ENCODE measurements at places on chromosomes 1 and 21.

GRCh38 chr1:203169770-203170520 lies 5.7 kb downstream of the MYBPH start:
- DNase-seq = no peak

DNA sequence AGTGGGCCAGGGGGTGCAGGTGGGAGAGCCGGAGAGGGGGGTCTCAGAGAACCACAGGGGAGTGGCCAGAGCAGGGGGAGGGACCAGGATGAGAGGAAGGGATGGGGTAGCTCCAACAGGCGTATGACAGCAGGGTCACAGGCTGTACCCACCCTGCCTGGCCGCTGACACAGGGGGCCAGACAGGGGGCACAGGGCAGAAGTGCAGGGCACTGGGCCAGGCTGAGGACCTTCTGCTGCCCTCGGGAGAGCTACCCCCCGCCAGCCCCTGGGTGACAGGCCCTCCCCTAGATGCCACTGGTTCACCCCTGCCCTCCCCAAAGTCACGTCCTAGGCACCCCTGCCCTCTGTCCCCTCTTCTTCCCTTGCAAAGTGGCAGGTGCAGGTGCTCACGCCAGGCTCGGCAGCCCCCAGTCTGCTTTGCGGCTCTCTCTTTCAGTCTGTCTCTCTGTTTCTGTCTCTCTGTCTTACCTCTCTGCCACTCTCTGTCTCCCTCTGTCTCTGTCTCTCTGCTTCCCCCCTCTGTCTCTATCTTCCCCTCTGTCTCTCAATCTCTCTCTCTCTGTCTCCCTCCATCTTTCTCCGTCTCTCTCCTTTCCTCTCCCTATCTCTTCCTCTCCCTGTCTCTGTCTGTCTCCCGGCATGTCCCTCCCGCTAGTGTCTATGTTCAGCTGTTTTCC lies 48.5 kb downstream of the WNT9A start:
- no peak for DNase-seq

DNA sequence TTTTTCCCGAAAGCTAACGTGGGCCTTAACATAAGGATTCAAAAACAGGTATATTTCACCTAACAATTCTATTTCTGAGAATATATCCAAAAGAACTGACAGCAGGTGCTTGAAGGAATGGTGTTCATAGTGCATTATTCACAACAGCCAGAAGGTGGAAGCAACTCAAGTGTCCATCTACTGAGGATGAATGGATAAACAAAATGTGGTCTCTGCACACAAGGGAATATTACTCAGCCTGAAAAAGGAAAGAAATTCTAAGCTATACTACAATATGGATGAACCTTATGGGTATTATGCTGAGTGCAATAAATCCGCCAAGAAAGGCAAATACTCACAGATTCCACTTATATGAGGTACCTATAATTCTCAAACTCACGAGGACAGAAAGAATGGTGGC lies 6.1 kb upstream of the RIPPLY3 start:
- no peak for DNase-seq

- DNase-seq = no peak
These were observed 10.4 kb downstream of the TDRKH start for GRCh38 chr1:151779852-151780251.

GRCh38 chr1:165539306-165539705 lies 4.5 kb upstream of the LRRC52 start:
- DNase-seq = no peak

DNA sequence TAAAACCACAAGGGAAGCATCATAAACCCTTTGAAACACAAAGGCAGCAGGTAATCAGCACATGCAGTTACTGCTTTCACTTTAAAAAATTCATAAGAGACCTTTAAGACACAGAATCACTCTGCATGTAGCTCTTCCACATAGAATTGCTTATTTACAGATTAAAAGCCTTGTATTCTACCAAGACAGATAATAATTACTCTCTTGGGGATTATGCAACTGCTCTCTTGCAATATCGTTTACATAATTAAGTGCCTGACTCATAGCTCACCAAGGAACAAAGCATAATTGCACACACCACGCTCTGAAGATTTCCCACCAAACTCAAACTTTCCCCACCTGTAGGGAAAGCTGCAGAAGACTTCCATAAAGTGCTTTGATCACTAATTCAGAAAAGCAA lies 87.9 kb downstream of the VAV3 start:
- DNase-seq = no peak

DNA sequence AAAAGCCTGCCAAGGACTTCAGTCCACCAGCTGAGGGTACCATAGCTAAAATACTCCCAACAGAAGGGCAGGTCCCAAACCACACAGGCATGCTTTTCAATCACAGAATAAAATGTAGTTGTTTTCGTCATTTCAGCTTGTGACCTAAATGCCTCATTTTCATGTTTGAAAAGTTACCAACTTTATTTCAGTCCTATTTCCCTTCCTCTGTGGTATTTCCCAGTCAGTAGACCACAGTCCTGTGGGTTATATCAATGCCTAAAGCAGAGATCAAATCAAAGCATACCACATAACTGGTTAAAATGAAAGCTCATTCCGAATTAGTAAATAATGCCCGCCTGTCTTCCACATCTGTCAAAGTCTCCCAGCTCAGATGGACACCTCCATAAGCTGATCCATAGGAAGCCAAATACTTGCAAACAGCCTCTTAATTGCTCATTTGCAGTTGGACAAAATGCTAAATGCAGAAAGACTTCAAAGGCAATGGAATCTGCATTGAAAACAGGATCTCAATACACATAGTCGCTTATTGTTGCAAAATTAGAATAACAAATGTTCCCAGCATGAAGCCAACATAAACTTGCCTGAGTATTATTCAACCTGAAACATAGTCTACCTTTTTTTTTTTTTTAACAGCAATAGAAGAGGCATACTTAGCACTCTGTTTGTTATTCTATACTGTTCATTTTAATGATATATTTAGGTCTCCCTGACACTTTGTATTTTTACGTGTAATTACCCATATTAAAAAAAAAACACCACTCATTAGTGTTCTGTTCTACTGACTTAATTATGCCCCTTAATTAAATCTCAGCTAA lies 53.9 kb downstream of the NR5A2 start:
- no peak for DNase-seq

DNA sequence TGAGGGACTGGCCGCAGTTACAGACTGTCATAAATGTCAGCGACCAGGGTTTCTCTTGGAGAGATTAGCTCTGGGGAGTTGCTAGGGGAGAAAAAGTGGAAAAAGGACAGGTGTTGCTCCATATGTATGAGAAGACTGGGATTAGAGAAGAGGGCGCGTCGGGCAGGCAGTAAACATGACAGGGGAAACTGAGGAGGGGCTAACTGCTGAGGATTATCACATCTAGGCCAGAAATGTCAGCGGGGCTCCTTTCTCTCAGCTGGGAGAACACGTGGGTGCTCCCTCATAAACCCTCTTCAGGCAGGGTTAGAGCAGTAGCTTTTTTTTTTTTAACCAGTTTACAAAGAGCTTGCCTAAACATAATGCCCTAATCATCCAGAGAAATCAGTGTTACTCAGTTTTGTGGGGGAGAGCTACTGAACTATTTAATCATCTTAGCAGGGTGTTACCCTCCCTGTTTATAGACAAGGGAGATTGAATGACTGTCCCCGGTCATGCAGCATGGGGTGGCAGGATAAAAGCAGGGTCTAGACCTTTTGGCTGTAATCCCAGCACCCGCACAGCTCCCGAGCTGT lies 35.2 kb downstream of the ELAPOR1 start:
- no peak for DNase-seq

DNA sequence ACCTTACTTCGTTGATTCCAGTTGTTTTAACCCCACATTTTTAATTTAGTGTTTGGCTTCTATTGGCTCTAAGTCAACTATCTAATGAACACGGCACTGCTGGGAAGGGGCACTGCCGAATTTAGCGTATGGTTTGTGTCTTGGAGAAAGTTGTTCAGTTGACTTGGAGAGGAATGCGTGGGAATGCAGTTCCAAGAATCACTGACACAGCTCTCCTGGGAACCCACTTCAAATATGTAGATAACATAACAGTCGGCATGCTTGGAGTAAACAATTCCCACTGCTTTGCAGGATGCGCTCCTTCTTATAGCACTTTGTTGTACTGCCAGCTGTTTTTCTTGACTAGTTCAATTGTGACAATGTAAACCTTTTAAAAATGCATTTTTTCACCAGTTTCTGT lies 104.3 kb downstream of the RYR2 start:
- DNase-seq = no peak

DNA sequence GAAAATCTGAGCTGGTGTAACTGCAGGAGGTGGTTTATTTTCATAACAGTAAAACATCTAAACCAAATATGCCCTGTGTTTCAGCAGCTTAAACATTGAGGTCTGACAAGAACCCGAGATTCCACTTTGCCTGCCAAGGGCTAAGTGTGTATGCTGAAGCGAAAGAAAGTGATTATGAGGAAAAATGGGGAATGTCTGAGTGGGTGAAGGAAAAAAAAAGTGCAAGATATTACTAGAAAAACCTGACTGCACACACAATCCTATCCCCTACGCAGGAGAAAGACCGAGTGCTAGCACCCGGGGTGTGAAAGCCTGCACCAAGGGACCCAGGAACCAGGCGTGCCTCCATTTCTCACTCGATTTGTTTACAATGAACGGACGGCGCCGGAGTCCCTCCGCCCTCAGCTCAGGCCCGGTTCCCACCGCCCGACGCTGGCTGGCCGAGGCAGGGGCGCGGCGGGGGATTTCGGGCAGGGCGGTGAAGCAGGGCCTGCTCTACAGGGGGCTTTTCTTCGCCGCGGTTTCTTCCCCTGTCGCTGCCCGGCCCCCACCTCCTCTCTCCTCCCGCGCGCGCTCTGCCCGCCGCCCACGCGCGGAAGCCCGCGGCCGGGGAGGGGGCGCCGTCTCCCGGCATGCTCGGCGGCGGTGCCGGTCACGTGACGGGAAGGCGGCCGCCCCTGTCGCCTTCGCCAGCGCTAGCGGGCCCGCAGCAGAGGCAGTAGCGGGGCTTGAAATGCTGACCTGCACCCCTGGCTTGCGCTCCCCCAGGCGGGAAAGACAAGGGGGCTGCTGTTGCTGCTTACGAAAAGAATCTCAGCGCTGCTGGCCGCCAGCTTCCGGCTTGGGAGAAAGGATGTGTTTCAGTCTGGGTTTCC lies 35.9 kb downstream of the ITPKB start:
- peak; percentile 83 for DNase-seq

GRCh38 chr1:220527908-220528678 lies at the start of gene MARK1:
Gene MARK1, plus strand, starts transcription at chr1:220528136. Its CDS starts 687 bp downstream, at chr1:220528823.
- no peak for DNase-seq

DNA sequence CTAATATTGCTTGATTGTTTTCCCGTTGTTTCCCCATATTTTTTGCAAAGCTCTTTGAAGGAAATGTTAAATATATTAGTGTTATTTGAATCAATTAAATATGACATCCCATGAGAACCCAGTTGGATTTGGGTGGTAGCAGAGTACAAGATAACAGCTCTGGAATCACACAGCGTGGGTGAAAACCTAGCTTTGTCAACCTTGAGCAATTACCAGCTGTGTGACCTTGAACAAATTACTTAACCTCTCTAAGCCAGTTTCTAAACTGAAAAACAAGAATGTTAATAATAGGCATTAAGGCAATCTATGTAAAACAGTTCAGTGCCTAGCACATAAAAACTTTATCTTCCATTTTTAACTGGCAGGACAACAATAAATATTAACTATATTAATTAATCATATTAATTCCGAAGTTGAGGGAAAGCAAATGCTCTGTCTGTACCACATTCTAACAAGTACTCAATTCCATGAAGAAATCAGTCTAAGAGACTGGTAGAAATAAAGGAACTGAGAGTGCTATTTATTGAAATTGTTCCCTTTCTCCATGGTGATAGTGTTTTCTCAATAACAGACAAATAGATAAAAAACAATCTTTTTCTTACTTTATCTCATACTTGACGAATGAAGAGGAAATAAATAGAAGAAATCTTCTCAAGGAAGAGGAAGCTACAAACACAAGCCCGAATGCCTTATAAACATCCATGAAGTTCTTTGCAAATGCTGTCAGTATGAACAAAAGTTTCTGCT lies 27.0 kb downstream of the DNASE2B start:
- DNase-seq = no peak

DNA sequence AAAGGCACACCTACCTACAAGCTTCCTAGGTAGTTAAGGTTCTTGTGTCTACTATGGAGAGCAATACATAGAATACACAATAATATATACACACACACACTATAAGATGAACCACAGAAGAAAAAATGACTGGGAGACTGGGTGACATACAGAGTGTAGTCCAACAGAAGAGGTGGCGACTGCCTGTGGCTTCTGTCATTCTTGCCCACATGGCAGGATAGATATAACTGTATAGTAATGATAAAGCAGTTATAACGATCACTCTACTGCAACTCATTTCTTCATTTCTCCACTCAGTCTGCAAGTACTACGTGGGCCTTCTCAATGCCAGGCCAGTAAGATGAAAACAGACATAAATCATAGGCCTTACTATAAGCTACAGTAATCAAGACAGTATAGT lies 113.8 kb upstream of the EDN2 start:
- no peak for DNase-seq

DNA sequence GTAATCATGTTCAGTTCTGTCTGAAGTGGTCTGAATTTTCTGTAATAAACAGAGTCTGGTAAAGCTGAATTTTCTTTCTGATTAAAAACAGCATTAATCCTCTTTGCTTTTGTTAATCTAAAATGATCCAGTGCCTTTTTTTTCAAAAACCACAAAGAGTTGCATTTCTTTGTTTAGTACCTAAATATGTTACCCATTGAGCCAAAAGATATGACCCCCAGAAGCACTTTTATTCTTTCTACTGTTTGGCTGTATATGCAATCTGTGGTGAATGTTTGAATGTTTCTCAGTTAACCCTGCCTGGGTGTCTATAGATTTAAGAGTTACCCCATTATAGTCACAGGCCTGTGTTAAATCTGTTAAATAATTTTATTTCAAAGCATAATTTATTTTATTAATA lies 394.8 kb downstream of the PTPRC start:
- no peak for DNase-seq

GRCh38 chr21:31184459-31184858 lies 146.2 kb upstream of the KRTAP19-8 start:
- DNase-seq = peak; percentile 74

DNA sequence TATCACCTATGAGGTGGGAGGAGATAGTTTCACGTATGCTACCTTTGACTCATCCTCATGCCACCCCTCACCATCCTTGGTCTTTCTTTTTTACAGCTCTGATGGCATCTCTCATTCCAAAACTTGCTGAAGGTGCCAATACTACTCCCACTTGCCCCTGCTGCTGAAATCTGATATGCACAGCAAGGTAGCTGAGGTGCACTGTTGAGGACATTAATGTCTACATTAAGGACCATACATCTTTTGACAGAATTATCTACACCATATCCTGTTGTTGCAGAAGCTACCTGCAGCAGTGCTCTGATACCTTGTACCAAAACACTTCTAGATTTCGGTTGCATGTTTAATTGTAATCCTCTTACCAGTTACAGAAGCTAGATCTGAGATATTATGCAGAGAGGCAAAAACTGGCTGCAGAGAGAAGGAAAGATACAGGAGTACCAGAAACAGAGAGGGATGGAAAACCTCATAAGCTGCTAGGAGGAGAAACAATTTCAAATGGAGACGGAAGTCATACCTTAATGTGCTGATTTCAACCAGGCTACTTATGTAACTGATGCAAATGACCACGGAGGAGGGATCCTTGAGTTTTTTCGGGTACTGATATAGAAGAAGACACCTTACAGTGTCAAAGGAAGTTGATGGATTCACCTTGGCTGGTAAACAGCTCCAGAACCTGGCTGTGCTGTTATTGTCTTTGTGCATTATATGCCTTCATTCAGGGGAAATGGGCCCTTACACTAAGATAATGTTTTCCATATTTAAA lies 19.3 kb upstream of the PTPRC start:
- DNase-seq = no peak

All from activated T-cell treated with anti-CD3 and anti-CD28 coated beads for 48 hours (primary cell).